ENCODE measurements at places on chromosomes 3 and 15.

GRCh38 chr15:67407786-67408185 lies 113.1 kb upstream of the C15orf61 start:
- no peak for DNase-seq

- DNase-seq = no peak
Observed at GRCh38 chr3:41608347-41608746, 353.6 kb downstream of the ULK4 start.

GRCh38 chr3:194243172-194243837 lies 107.4 kb downstream of the HES1 start:
- no peak for DNase-seq

DNA sequence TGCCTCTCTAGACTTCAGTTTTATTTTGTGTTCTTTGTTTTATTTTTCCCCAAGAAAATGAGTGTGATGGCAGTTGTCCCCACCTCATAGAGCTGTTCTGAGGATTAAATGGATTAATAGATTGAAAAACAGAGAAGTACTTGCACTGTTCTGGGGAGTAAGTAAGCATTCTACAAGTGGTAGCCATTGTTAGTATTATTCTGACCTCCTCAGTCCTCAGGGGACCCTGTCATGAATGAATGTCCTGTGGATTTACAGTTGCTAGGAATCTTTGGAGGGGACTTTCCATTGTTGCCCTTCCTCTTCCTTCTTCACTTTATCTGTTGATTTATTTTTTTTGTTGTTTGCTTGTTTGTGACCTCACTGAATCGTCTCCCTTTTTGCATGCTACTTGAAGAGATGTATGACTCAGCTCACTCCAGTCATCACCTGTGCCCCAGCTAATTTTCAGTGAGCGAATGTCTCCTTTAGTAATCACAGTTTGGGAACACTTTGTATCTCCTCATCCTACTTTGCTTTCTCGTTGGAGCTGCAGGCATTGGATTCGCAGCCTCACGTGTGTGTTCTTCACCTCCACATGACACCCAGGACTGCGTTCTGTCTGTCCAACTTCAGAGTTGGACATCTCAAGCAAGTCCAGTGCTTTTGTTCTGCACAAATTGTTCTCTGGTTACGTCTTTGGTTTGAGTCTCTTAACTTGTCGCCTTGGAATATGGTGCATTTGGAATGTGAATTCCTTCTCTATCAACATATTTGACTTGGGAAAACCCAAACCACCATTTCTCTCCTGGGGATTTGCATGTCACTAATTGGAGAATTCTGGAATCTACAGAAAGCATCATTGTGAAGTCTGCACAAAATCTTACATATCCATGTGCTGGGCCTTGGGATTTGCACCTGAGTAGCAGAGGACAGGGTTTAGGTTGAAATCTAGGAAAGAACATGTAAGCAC lies 54.5 kb downstream of the LRTM1 start:
- DNase-seq = no peak

DNA sequence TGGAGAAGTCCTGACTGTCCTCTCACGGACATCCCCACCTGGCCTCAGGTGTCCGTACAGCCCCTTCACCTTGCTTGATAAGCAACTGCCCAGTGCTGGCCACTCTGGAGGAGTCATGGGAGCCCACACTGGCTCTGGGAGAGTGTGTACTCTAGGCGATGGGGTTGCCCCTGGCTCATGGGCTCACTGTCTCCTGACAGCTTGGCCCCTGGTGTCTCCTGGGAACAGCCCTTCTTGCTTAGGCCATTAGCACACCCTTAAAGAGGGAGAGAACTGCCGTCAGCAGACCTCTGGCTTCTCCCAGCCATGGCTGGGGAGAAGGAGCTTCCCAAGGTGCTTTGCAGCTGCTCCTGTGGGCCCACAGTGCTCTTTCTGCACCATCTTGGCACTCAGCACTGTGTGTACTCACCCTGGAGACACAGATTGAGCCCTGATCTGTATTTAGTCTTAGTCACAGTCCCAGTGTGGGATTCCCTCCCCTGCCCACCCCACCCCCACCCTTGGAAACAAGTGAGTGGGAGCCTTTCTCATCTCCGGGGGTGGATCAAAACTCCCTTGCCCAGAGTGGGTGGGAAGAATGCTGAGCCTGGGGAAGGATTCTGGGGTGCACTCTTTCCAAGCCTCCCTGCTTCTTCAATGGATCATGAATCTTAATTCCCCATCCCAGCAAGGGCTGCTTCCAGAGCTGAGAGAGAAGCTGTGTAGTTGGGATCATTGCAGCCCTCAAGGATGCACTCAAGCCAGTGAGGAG lies 83.5 kb upstream of the ADPGK start:
- DNase-seq = no peak

GRCh38 chr15:49747340-49747739 lies 126.5 kb downstream of the DTWD1 start:
- DNase-seq = no peak

DNA sequence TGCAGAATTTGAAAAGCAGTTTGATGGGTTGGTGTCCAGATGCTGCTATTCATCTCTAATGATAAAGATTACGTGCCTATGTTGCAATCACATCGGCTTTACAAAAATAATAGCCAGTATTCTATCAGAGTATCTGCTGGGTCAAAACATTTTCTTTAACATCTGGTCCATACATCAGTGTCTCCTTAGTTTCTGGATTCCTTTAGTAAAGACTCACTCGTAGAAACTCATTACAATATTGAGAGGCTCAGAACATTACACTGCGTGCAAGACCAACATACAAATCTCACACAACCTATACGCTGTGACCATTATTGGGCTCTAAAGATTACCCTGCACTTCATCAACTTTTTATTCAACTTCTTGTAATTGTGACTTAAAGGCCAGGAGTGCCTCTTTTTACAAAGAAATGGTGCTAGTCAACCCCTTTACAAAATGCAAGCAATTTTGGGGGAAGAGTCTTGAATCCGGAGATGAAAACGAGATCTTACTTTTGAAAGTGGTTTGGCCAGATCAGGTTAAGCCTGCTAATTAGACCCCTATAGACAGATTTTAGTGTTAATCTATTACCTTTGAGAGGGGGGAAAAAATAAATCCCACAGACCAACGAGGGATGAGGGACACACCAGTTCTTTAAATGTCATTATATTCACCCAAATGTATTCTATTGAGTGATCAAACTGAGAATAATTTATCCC lies 2.9 kb downstream of the TRA2B start:
- DNase-seq = no peak

GRCh38 chr3:139522421-139522820 lies 17.1 kb downstream of the RBP1 start:
- no peak for DNase-seq

- DNase-seq = no peak
Observed at GRCh38 chr15:31314380-31314779, 12.3 kb upstream of the KLF13 start.

DNA sequence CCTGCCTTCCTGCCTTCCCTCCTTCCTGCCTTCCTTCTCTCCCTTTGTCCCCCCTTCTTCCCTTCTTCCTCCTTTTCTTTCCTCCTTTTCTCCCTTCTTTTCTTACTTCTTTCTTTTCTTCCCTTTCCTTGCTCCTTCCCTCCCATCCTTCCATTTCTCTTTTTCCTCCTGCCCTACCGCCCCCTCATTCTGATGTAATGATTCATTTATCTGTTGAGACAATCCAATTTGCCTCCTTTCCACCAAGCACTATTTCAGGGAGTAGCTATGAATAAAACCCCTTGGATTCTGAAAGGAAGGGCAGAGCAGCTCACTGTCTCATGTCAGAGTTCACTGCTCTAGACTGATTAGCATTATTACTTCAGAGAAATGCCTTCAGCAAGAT lies 462.6 kb downstream of the PDCD6IP start:
- no peak for DNase-seq

GRCh38 chr3:56702490-56703315 lies 19.6 kb upstream of the TASOR start:
- DNase-seq = peak; percentile 82

GRCh38 chr15:70528270-70528706 lies 235.1 kb downstream of the UACA start:
- DNase-seq = peak; percentile 71

- DNase-seq = no peak
Observed at GRCh38 chr3:24513463-24513862, 18.8 kb upstream of the THRB start.

DNA sequence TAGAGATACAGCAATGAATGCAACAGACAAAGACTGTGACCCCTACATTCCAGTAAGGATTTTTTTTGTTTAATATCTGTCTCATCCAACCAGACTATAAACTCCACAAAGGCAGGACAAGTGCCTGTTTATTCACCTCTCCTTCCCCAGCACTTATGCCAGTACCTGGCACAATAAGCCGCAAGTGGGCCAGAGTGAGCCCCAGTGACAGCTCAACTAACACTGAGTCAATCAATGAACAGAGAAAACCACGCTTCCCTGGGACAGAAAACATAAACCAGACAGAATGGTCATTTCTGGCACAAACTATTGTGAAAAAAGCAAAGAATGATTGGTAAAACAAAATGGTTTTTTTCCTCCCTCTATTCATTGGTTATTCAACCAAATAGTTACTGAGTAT lies 52.2 kb downstream of the RYK start:
- DNase-seq = no peak

DNA sequence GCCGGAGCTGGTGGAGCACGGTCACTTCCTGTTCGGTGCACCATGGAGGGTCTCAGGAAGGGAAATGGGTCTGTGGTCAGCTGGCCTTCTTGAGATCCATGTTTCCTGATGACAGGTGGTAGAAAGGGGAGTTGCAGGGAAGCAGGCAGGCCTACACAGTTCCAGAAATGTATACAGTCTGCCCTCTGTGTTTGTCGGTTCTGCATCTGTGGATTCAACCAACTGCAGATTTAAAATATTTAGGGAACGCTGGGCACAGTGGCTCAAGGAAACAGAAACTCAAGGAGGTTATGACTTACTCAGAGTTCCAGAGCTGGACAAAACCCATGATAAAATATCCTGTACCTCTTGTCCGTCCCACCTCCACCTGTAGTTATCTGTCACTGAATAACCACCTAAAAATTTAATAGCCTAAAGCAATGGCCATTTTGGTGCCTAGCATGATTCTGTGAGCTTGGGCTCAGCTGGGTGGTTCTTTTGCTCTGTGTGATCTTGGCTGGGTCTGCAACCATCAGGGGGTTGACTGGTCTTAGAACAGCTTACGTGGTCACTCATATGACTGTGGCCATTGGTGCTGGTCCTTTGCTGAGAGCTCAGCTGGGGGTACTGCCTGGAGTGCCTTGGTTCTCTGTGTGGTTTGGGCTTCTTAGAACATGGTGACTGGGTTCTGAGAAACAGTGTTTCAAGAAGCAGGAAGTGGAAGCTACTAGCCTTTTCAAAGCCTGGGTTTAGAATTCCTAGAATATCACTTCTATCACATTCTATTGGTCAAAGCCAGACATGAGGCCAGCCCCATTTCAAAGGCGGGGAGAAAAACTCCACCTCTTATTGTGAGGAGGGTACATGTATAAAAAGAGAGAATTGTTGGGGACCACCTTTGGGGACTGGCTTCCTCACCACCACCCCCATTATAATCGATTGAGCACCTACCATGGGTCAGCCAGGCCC lies 239.7 kb upstream of the BHLHE40 start:
- peak; percentile 93 for DNase-seq

DNA sequence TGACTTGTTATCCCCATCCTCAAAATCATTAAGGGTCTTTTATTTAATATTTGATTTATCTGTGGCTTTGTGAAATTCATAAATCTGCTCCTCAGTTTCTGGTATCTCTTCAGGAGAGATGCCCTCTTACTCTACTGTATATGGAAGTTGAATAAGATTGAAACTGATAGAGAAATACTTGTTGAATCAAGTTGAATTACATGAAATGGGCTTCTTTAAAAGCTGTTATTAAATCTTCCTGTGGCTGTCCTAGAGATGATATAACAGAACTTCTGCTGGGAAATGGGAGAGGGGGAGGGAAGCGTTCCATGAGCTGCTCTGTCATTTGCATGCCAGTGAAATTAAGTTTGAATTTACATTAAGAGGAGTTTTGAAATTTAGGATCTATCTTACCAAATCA lies 494.4 kb upstream of the TPRG1 start:
- DNase-seq = no peak

- no peak for DNase-seq
Observed at GRCh38 chr3:55434789-55435188, 52.3 kb downstream of the WNT5A start.

DNA sequence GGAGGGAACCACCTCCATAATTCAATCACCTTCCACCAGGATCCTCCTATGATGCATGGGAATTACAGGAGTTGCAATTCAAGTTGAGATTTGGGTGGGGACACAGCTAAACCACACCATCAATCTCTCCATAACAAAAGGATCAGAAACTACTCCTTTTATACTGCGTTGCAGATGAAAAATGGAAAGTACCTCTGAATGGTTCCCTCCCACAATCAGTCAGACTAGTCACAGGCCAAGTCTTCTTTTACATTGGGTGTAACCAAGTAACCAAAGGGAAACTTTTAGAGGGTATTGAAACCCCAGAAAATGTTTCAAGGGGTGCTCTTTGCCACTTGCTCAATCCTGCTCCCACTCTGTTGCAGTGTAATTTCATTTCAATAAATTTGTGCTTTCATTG lies 504.3 kb upstream of the CNTN3 start:
- no peak for DNase-seq

DNA sequence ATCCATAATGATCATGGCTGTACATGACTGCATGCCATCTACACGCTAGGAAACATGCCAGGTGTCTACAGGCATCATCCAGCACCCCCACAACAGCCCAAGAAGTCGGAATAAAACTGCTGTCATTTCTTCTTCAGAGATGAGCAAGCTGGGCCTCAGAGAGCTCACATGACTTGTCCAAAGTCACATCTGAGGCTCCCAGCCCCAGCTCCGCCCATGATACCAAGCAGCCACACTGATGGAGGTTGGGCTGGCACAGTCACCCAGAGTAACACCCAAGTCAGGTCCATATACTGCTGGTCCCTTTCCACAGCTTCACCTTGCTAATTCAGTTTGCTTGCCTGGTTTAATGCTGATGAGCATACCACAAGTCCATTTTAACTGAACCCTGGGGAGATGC lies 116.6 kb downstream of the SEC22A start:
- no peak for DNase-seq

GRCh38 chr3:123053107-123053506 lies 13.7 kb upstream of the PDIA5 start:
- DNase-seq = no peak

- no peak for DNase-seq
Observed at GRCh38 chr3:117898722-117899522, 1135.7 kb downstream of the IGSF11 start.

GRCh38 chr3:181311186-181311585 lies 321.6 kb upstream of the DNAJC19 start:
- no peak for DNase-seq

- no peak for DNase-seq
Observed at GRCh38 chr3:18675197-18675596, 250.1 kb upstream of the SATB1 start.

DNA sequence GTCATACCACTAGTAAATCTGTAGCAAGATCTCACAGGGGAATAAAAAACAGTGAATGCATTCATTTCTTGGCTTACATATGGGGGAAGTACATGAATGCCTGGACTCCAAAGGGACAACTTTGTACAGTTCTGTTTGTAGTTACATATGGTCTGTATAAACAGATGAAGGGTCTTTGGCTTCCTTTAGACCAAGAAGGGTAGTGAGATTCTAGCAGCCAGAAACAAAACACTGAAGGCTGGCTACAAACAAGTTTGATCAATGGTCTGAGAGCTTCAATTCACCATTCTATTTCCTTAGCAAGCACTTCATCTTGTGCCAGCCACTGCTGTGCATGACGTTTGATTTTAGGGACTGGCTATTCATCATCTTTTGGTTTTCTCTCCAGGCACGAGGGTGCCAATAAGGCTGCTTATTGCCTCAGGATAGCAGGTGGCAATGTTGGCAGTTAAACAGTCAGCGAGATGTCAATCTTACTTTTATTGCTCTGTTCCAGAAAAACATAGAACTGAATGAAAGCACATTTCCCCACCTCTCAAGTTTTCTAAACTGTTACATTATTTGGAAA lies 313.7 kb upstream of the COL8A1 start:
- DNase-seq = no peak

- no peak for DNase-seq
Observed at GRCh38 chr3:122727294-122727693, 46.7 kb downstream of the PARP14 start.

Measured in CD4-positive, CD25-positive, alpha-beta regulatory T cell (primary cell).